ENCODE measurements at places on chromosomes 6 and 20.

DNA sequence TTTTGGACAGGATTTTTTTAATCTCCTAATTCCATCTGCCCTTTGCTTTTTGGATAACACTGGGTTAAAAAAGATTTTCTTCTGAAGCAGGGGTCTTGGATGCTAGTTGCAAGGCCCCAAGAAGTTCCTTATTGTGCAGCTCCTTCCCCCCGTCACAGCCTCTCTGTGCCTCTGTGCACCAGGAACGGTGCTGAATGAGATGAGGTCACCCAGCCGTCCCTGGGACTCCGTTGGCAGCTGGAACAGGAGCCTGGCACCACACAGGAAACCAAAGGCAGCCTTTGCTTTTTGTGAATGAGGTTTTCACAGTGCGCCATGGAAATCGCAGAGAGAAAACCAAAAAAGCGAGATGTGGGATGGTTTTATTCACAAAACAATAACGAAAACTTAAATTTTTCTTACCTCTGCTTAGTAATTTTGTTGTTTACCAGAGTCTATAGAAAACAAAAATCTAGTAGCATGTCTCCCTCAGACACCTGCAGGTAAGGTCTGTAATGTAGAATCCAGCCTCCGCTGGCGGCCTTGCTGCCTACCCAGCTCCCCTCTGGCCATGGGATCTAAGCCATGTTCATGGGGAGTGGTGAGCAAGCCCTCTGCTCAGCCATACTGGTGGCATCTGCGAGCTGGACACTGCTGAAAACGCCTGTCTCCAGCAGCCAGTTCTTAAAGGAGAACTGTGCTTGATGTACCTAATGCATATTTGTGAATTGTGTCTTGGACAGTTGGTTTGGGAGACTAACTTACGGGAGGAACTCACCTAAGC is 40.4 kb upstream of the SYNJ2 start:
- H3K27me3 ChIP-seq = no peaks in the 10 kb centered on the region
- peaks cover 100% of the 10 kb centered on the region for H3K36me3 ChIP-seq
- no peak for DNase-seq
- no peaks in the 10 kb centered on the region for H3K4me1 ChIP-seq
- no peak overlapping the region for H3K27ac ChIP-seq
- H3K4me3 ChIP-seq = no peak overlapping the region

GRCh38 chr20:61694682-61695081 is 371.0 kb downstream of the TAF4 start:
- no peak overlapping the region for H3K27ac ChIP-seq
- H3K4me1 ChIP-seq = no peaks in the 10 kb centered on the region
- H3K36me3 ChIP-seq = no peaks in the 10 kb centered on the region
- DNase-seq = no peak
- H3K4me3 ChIP-seq = no peak overlapping the region

GRCh38 chr20:7159903-7160302 is 392.4 kb downstream of the BMP2 start:
- H3K27me3 ChIP-seq = no peaks in the 10 kb centered on the region
- H3K27ac ChIP-seq = no peak overlapping the region
- no peaks in the 10 kb centered on the region for H3K36me3 ChIP-seq
- no peaks in the 10 kb centered on the region for H3K4me1 ChIP-seq
- H3K4me3 ChIP-seq = no peak overlapping the region
- DNase-seq = no peak

- H3K27ac ChIP-seq = no peak overlapping the region
- no peak overlapping the region for H3K4me3 ChIP-seq
- H3K4me1 ChIP-seq = no peaks in the 10 kb centered on the region
- no peak for DNase-seq
Measured at GRCh38 chr20:60115451-60115850, 157.2 kb downstream of the CDH26 start.

GRCh38 chr20:34369265-34369664 is 6.2 kb downstream of the ITCH start:
- H3K27ac ChIP-seq = no peak overlapping the region
- peaks cover 17% of the 10 kb centered on the region for H3K4me1 ChIP-seq
- no peak for DNase-seq
- H3K36me3 ChIP-seq = peaks cover 52% of the 10 kb centered on the region

GRCh38 chr6:51322505-51322904 is 503.8 kb downstream of the TFAP2B start:
- H3K27ac ChIP-seq = no peak overlapping the region
- DNase-seq = peak; percentile 3
- H3K36me3 ChIP-seq = no peaks in the 10 kb centered on the region
- H3K4me3 ChIP-seq = no peak overlapping the region

GRCh38 chr20:37298190-37298939 is 8.9 kb downstream of the MANBAL start:
- peak; percentile 26 for DNase-seq
- peaks cover 28% of the 10 kb centered on the region for H3K36me3 ChIP-seq
- H3K4me1 ChIP-seq = peaks cover 39% of the 10 kb centered on the region
- H3K27me3 ChIP-seq = no peaks in the 10 kb centered on the region
- H3K4me3 ChIP-seq = no peak overlapping the region

All from stomach (tissue), 19 donors.